Mesothelial cell of epicardium (in vitro differentiated cells): ENCODE measurements at places on chromosomes 4 and X. TPM values are rescaled to one million over a fixed set of nuclear protein-coding genes. Genes with fewer than 3 reads are reported as not detected.

The FANCB gene
- total RNA-seq, result 6.0 to 7.6 TPM (median 6.2 TPM) in 3 replicates

- no peak for DNase-seq
Measured at GRCh38 chrX:51975811-51976210, 82.4 kb downstream of the MAGED1 start.

DNA sequence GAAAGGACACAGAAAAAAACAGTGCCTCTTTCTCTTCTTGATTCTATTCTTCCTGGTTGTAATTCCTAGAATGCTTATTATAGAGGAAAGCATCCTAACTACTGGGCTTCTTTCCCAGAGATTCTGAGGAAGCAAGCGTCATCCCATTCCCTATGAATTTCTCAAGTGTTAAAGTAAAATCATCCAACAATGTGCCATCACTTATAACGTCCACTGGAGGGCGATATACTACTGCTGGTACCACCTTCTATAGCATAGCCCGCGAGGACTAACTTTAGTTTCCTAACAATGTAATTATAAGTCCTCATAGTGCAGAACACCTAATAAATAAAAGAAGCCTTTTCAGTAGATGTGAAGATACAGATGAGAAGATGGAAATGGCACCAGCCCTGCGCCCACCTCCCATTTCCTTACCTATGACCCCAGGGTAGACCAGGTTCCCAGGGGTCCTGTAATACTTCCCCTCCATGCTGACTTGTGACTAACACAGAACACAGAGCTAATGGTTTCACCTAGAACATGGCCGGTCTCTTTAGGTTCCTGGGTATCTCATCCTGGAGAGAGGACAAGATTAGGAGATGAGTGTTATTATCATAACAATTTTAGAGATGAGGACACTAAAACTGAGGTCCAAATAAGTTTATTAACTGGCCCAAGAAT is 4.2 kb downstream of the CENPVL3 start:
- DNase-seq, result no peak

The CXCL1 gene
- total RNA-seq, result 0.47 to 0.77 TPM (median 0.74 TPM) in 3 replicates

The SLC49A3 gene
- 10.5 to 13.4 TPM (median 11.6 TPM) in 3 replicates for total RNA-seq

- DNase-seq, result no peak
Measured at GRCh38 chrX:39915081-39915480, 182.7 kb downstream of the BCOR start.

The GJB1 gene
- 0.11 TPM in 1 of 3 replicates, not detected in the others for total RNA-seq

The PABPC1L2A gene
- not detected in 3 replicates for total RNA-seq

GRCh38 chrX:142249721-142250120 is 44.6 kb upstream of the MAGEC2 start:
- DNase-seq, result no peak

DNA sequence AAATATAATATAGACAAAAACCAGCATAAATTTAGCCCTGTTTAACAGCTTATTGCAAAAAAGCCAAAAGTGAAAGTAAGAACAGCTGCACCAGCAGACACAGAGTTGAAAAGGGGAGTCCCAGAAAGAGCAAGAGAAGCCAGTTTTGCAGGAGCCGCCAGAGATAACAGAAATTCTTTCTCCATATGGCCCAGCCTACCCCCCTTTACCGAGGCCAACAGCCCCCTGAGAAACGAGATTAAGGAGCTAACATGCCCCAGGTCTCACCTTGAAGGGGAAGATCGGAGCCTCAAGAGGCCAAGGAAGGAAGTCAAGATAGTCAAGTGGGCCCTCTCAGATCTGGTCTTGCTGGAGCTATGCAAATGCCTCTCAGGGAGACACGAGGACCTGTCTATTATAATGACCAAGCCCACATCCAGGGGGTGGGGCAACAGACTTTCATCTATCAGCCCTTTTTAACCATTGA is 4.8 kb downstream of the ACOX3 start:
- DNase-seq, result no peak

- no peak for DNase-seq
Measured at GRCh38 chr4:152806501-152807125, 26.9 kb downstream of the ARFIP1 start.

The TLR10 gene
- not detected in 3 replicates for total RNA-seq

GRCh38 chr4:67765928-67766327 is 11.7 kb upstream of the GNRHR start:
- DNase-seq, result no peak

The MTMR1 gene
- 33.7 to 38.1 TPM (median 34.4 TPM) in 3 replicates for total RNA-seq

- no peak for DNase-seq
Measured at GRCh38 chrX:149515954-149516602, 11.0 kb upstream of the IDS start.

The COL4A6 gene
- 99.4 to 102 TPM (median 102 TPM) in 3 replicates for total RNA-seq

GRCh38 chrX:68669094-68669860 is 21.8 kb downstream of the STARD8 start:
- DNase-seq, result no peak

GRCh38 chr4:38537666-38538065 is 126.3 kb upstream of the KLF3 start:
- no peak for DNase-seq

The ARMCX1 gene
- 24.8 to 25.1 TPM (median 25.0 TPM) in 3 replicates for total RNA-seq

GRCh38 chrX:121558886-121559285 is 511.5 kb downstream of the GLUD2 start:
- DNase-seq, result no peak

DNA sequence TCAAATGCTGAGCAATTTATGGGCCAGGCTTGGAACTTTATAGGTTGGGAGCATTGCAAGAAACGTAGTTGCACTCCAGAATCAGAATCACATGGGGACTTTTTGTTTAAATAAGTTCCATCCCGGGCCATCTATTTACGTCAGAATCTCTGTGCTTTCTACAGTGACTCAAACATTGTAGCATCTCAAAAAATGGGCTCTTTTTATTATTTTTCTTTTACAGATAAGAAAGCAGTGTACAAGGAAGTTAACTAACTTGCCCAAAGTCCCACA is 10.2 kb downstream of the CC2D2A start:
- no peak for DNase-seq

The CHIC1 gene
- 10.8 to 11.8 TPM (median 11.0 TPM) in 3 replicates for total RNA-seq

- no peak for DNase-seq
Measured at GRCh38 chrX:151538190-151539122, 25.0 kb upstream of the PASD1 start.

DNA sequence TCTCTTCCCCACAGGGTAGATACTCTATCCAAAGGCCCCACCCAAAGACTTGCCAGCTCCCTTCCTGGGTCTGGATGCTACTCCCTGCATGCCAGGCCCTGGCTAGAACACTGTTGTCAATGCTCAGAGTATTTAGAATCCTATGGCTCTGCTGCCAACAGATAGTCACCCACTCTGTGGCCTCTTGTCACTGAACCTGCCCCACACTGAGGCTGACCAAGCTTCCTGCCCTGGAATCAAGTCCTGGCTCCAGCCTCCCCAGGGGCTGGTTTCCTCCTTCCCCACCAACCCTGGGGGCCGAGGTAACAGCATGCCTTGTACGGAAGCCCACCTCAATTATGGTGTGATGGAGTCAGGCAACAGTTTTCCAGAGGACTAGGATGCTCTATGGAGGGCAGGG is 63.3 kb downstream of the EFNB1 start:
- no peak for DNase-seq

DNA sequence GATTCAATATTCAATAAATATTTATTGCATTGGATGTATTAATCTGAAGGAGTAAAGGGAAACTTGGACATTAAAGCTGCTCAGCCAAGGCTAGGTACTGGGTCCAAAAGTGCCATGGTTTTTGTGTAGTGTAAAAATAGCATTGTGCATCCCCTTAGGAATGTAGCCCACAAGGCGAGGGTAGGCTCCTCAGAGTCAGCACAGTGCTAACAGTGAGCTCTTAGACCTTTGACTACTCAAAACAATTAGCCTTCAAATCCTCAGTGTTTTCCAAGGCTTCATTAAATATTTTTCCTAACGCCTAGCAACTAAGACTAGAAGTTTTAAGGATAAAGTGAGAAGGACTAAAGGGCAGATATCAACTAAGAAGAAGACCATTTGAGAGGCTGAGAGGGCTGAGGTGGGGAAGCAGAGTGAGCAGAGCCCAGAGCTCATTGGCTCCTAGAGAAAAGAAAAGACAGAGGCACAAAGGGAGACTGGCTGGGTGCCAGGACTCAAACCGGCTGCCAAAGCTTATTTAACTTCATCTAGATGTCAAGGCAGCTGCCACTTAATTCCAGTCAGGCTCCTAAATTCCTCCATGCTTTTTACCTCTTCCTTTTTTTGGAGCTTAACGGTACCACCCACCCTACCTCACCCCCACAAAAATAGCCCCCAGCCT is 17.0 kb downstream of the PRKG2 start:
- no peak for DNase-seq

The VSIG4 gene
- not detected in 3 replicates for total RNA-seq

DNA sequence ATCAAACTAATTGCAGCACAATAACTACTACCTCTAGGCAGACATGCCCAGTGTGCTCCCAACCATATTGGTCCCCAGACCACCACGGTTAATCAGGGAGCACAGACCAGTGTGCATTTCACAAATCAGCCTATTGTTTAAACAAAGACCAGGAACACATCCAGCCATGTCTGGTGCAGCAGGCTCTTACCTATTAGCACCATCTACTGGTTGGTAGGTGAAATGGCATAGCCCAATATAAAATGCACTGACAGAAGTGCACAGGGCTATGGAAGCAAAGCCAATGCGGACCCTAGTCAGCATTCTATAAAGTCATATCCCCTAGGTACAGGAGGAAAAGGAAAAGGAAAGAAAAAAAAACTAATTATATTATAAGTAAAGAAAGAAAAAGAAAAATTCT is 15.5 kb upstream of the CYLC1 start:
- DNase-seq, result no peak

DNA sequence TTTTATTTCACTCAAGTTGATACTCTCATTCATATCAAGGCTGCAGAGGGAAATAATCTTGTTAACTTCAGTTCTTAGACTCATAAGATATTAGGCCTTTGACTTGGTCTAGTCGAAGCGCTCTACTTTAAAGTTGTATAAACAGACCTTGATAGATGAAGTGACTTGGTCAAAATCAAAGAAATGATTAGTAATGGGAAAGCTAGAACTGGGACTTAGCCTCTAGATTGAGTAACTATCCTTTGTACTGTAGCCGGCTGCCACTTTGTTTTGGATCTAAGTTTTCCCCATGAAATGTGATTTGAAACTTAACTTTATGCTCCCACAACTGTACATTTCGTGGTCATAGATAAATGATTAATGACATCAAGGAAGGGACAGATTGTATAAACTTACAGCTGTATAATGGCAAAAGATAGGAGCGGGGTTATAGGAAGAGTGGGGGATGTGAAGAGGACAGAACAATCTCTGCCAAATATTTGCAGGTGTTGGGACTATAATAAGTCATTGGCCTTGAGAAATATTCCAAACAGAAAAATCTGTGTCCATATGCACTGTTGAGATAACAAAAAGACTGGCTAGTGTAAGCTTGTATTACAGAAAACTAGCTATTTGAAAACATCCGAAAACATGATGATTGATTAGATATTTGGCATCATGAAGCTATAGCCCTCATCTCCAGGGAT is 17.2 kb downstream of the MID2 start:
- DNase-seq, result no peak

The ODAM gene
- total RNA-seq, result 2.8 to 3.2 TPM (median 3.1 TPM) in 3 replicates

The PHEX gene
- 0.70 to 1.2 TPM (median 0.96 TPM) in 3 replicates for total RNA-seq

- DNase-seq, result no peak
Measured at GRCh38 chr4:144374065-144374464, 233.5 kb upstream of the GYPA start.

GRCh38 chr4:94653095-94653649 is 104.6 kb upstream of the BMPR1B start:
- no peak for DNase-seq

GRCh38 chr4:123699880-123700771 is 303.5 kb downstream of the SPRY1 start:
- DNase-seq, result no peak
